ENCODE measurements at places on chromosomes 5 and 9. TPM values are rescaled to one million over a fixed set of nuclear protein-coding genes. Genes with fewer than 3 reads are reported as not detected.

The FAT2 gene
- total RNA-seq, result not detected

The C1QTNF3 gene
- 1.4 TPM for total RNA-seq

The TPM2 gene
- total RNA-seq, result 5.3 TPM

The PHF24 gene
- total RNA-seq, result not detected

The CEP72 gene
- total RNA-seq, result 27.0 TPM

DNA sequence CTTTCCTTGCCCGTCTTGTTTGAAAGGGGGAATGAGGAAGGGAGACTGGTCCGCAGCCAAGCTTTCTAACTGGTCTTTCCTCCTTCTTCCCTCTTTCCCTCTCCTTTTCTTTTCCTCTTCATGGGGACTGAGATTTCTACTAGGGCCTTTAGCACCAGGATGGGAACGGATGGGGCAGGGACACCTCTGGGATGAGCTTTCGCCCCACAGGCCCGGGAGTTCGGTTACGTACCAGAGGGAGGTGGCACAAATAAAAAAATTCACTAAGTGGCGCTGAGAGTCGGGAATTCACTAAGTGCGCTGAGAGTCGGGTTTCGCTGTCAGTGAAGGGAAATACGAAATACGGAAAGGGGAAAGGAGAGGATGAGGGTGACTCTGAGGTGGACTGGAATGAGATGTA lies 21.6 kb downstream of the BTNL9 start:
- H3K4me1 ChIP-seq, result no peaks in the 10 kb centered on the region
- no peaks in the 10 kb centered on the region for H3K36me3 ChIP-seq
- no peak for DNase-seq
- H3K27ac ChIP-seq, result no peak overlapping the region
- H3K4me3 ChIP-seq, result no peak overlapping the region

The CARD9 gene
- 7.1 TPM for total RNA-seq
